ENCODE measurements at places on chromosomes 7 and 10. TPM values are rescaled to one million over a fixed set of nuclear protein-coding genes. Genes with fewer than 3 reads are reported as not detected.
A peak's percentile ranks its signal among the peaks of the same experiment; 100 is the strongest.

The KCND2 gene
- 0.19 TPM for total RNA-seq

The TRA2A gene
- 35.7 TPM for total RNA-seq

The ATP6V0A4 gene
- total RNA-seq, result 0.24 TPM

The LRIT1 gene
- not detected for total RNA-seq

The CABCOCO1 gene
- 0.14 TPM for total RNA-seq

- no peaks in the 10 kb centered on the region for H3K27me3 ChIP-seq
- H3K4me3 ChIP-seq, result no peak overlapping the region
- no peak for DNase-seq
- no peaks in the 10 kb centered on the region for H3K4me1 ChIP-seq
- H3K27ac ChIP-seq, result no peak overlapping the region
Measured at GRCh38 chr7:5213286-5213645, 23.2 kb downstream of the WIPI2 start.

DNA sequence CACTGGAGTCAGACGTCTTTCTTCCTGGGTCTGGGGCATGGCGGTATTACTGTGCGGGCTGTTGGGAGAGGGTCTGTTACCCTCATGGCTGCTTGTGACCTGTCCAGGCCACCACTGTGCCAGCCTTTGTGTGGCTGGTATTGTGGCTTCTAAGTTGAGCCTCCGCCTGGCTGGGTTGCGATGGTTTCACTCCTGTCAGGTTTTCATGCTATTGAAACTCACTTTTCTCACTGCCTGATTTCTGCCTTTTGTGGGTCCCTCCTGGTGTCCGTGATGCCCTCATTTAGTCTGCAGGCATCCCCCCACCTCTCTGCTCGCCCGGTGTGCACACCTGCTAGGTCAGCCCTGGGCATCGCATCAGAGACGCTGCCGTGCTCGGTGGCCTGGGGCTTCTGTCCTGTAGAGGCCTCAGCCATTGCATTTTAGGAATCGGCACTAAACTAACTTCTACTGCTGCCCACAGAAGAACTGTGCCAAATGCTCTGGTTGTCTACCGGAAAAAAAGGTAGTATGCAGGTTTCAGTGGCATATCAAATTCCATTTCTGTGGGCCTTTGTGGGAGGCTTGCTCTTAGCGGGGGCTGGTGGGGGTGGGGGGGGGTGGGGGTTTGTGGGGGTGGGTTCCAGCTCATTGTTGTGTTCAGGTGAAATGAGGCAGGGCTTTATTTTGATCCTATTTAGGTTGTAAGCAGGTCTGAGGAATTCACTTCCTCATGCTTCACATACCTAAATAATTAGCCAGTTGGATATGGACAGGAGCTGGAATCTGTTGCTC, 64.3 kb downstream of the MGMT start:
- H3K36me3 ChIP-seq, result no peaks in the 10 kb centered on the region
- no peak overlapping the region for H3K27ac ChIP-seq
- no peaks in the 10 kb centered on the region for H3K27me3 ChIP-seq
- DNase-seq, result no peak

GRCh38 chr10:79406683-79407422, 38.6 kb downstream of the ZCCHC24 start:
- H3K27ac ChIP-seq, result no peak overlapping the region
- no peaks in the 10 kb centered on the region for H3K27me3 ChIP-seq
- H3K36me3 ChIP-seq, result no peaks in the 10 kb centered on the region
- H3K4me1 ChIP-seq, result peaks cover 13% of the 10 kb centered on the region
- DNase-seq, result no peak
- no peak overlapping the region for H3K4me3 ChIP-seq

DNA sequence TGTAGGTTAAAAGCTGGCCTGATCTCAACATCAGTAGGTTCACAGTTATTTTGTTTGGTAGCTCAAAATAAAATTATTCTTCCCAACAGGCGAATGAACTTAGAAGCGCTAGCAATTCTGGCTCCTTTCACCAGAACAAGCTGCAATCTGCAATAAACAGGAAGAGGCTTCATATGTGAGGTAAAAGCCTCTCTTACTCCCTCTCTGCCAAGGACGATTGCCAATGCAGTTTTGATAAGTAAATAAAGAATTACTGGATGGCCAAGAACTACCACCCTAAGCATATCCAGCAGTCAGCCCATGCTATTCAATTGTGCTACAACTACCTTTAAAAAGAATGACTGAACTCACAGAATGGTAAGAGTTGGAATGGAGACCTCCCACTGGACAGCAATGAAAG, 150.0 kb upstream of the LAMB4 start:
- H3K27ac ChIP-seq, result no peak overlapping the region
- H3K27me3 ChIP-seq, result no peaks in the 10 kb centered on the region
- no peak overlapping the region for H3K4me3 ChIP-seq
- H3K36me3 ChIP-seq, result no peaks in the 10 kb centered on the region
- no peak for DNase-seq
- peaks cover 9% of the 10 kb centered on the region for H3K4me1 ChIP-seq

DNA sequence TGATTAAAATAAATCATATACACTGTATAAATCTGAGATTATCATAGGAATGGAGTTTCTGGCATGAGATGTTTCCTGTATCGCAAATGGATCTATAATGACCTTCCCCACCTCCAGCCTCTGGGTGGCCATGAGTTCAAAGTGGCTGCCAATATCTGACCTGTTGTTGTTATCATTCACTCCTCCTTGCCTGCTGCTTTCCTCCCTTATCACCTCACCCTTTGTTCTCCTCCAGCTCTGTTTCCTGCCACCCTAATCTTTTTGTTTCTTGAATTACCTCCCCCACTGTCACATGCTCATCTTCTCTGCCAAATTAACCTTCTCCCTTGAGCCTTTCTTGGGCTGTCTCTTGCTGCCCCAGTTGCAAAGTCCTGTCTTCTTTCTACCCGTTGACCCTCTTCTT, 12.0 kb downstream of the SCD start:
- H3K36me3 ChIP-seq, result peaks cover 84% of the 10 kb centered on the region
- H3K27me3 ChIP-seq, result no peaks in the 10 kb centered on the region
- no peak for DNase-seq
- no peak overlapping the region for H3K4me3 ChIP-seq
- H3K27ac ChIP-seq, result peak overlapping the region; percentile 15
- peaks cover 5% of the 10 kb centered on the region for H3K4me1 ChIP-seq

All from thymus (tissue), 14 donors.